Endothelial cell of umbilical vein (primary cell): ENCODE measurements at places on chromosomes 5 and 9. TPM values are rescaled to one million over a fixed set of nuclear protein-coding genes. Genes with fewer than 3 reads are reported as not detected.

The BTNL3 gene
- total RNA-seq: not detected in 2 replicates

The DIRAS2 gene
- total RNA-seq: not detected in 2 replicates

The GFI1B gene
- not detected in 2 replicates for total RNA-seq

The MED10 gene
- total RNA-seq: 55.6 and 57.8 TPM in 2 replicates

The SLC31A2 gene
- 3.7 and 4.0 TPM in 2 replicates for total RNA-seq

The DPYSL3 gene
- 142 and 146 TPM in 2 replicates for total RNA-seq

The LCP2 gene
- total RNA-seq: not detected in 2 replicates

The PIP5KL1 gene
- 2.9 and 3.8 TPM in 2 replicates for total RNA-seq

The IFNK gene
- total RNA-seq: not detected in 2 replicates

The FOXD1 gene
- total RNA-seq: 0.14 and 0.20 TPM in 2 replicates

The NOXA1 gene
- 0.91 and 1.3 TPM in 2 replicates for total RNA-seq

The ZFP2 gene
- 0.21 and 0.75 TPM in 2 replicates for total RNA-seq

GRCh38 chr5:165258197-165258771 lies 1752.9 kb downstream of the MAT2B start:
- H3K36me3 ChIP-seq: no peaks in the 10 kb centered on the region
- DNase-seq: no peak
- no peak overlapping the region for H3K27ac ChIP-seq

DNA sequence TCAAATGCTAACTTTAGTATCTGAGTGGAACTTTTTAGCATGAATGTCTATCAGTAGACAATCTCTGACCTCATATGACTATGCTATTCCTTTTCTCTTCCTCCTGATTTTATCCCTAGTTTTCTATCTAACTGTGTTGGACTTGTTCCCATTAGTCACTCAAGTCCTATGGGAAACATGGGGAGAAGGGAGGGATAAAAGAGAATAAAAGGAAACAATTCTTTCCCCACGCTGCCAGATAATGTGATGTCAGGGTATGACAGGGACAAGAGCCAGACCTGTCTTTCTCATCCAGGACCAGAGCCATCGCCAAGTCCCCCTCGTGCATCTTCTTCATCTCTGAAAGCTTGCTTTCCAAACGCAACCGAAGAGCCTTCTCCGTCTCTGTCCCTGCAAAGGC lies 43.9 kb downstream of the CDK5RAP2 start:
- DNase-seq: no peak
- peaks cover 2% of the 10 kb centered on the region for H3K36me3 ChIP-seq
- peaks cover 19% of the 10 kb centered on the region for H3K4me1 ChIP-seq
- no peaks in the 10 kb centered on the region for H3K27me3 ChIP-seq
- no peak overlapping the region for H3K4me3 ChIP-seq
- no peak overlapping the region for H3K27ac ChIP-seq

DNA sequence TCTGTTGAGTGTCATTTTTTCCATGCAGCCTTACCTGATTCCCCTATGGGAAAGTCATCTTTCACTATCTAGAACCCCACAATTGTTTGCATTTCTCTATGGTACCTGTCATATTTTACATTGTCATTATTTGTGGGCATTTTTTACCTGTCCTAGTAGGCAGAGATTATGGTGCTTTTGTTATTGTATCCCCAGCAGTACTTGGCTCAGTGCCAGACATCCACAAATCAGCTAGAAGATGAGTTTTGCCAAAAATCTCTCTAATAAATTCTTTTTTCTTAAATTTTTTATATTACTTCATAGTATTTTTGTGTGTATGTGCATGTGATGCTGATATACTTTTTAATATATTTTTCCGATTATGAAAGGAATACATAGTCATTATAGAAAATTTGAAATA lies 13.2 kb downstream of the GARNL3 start:
- H3K4me3 ChIP-seq: no peak overlapping the region
- H3K27me3 ChIP-seq: no peaks in the 10 kb centered on the region
- H3K27ac ChIP-seq: no peak overlapping the region
- DNase-seq: no peak
- no peaks in the 10 kb centered on the region for H3K4me1 ChIP-seq

- no peak overlapping the region for H3K4me3 ChIP-seq
- peaks cover 2% of the 10 kb centered on the region for H3K36me3 ChIP-seq
- peaks cover 64% of the 10 kb centered on the region for H3K4me1 ChIP-seq
- peak overlapping the region; percentile 89 for H3K27ac ChIP-seq
- no peak for DNase-seq
These were observed 27.2 kb downstream of the NEK6 start for GRCh38 chr9:124284940-124285441.

DNA sequence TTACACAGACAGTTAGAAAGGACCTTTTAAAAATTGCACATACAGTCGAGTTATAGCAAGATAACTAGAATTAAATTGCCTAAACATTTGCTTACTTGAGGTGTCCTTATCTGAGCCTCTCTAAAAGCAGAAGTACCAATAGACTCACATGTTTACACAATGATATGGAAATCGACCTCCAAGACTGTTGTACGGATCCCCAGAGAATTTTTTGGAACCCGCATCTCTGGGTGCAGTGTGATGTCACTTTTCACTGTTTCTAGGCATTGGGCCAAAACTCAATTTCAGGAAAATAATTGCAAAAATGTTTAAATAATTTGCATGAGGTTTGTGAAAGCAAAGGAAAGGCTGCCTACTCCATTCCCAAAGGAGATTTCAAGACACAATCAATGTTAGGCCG lies 63.1 kb upstream of the ATG10 start:
- no peak overlapping the region for H3K4me3 ChIP-seq
- no peaks in the 10 kb centered on the region for H3K36me3 ChIP-seq
- H3K27ac ChIP-seq: no peak overlapping the region
- H3K4me1 ChIP-seq: no peaks in the 10 kb centered on the region

GRCh38 chr5:134993161-134993560 lies 25.5 kb downstream of the CATSPER3 start:
- H3K27me3 ChIP-seq: peaks cover 3% of the 10 kb centered on the region
- no peak overlapping the region for H3K27ac ChIP-seq
- no peaks in the 10 kb centered on the region for H3K36me3 ChIP-seq
- DNase-seq: no peak
- H3K4me3 ChIP-seq: no peak overlapping the region

DNA sequence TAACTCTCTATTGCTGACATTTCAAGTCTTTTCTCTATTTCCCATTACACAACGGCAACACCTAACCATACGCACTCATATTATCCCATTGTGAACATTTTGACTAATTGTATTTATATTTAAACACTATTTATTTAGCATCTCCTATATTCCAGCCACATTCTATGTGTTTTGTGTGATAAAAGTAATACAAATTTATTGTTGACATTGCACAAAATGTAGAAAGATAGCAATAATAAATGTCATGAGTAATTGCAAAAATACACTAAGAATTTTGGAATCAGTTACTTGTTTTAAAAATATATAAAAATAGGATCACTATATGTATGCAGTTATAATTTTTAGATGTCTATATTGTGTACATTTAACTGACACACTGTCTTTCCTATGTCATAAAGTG lies 413.0 kb upstream of the PTPRD start:
- DNase-seq: no peak
- H3K4me3 ChIP-seq: no peak overlapping the region
- no peaks in the 10 kb centered on the region for H3K4me1 ChIP-seq
- H3K27me3 ChIP-seq: no peaks in the 10 kb centered on the region

- H3K27me3 ChIP-seq: peaks cover 24% of the 10 kb centered on the region
- no peak for DNase-seq
- no peaks in the 10 kb centered on the region for H3K4me1 ChIP-seq
These were observed 2.3 kb upstream of the RASEF start for GRCh38 chr9:83065233-83065632.

GRCh38 chr5:68450245-68450852 lies 234.8 kb downstream of the PIK3R1 start:
- no peaks in the 10 kb centered on the region for H3K27me3 ChIP-seq
- H3K27ac ChIP-seq: no peak overlapping the region
- peaks cover 5% of the 10 kb centered on the region for H3K4me1 ChIP-seq

DNA sequence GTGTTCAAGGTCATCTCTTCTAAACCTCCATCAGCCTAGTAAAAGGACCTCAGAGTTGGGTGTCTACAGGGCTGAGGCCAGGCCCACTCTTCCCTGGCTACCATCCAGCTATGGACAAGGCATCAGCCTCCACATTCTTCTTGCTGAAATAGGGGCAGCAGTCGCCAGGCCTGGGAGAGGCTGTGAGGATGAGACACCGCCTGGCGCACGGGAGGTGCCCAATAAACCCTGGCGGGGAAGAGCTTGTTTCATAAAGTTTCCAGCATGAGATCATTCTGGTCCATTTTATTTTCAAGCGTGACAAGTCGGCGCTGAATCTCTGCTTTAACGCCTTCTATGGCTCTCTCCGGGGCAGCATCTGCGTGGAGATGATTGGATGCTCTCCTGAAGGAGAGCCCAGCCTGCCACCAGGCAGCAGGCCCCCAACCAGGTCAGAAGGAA lies 153.4 kb downstream of the OLFM1 start:
- H3K4me1 ChIP-seq: no peaks in the 10 kb centered on the region
- no peaks in the 10 kb centered on the region for H3K36me3 ChIP-seq
- DNase-seq: no peak
- H3K27ac ChIP-seq: no peak overlapping the region
- H3K27me3 ChIP-seq: no peaks in the 10 kb centered on the region
- H3K4me3 ChIP-seq: no peak overlapping the region

GRCh38 chr9:124327491-124327890 lies 69.7 kb downstream of the NEK6 start:
- DNase-seq: no peak
- peaks cover 62% of the 10 kb centered on the region for H3K36me3 ChIP-seq
- no peak overlapping the region for H3K4me3 ChIP-seq
- H3K27ac ChIP-seq: no peak overlapping the region
- H3K27me3 ChIP-seq: no peaks in the 10 kb centered on the region
- H3K4me1 ChIP-seq: no peaks in the 10 kb centered on the region

GRCh38 chr5:43208658-43209057 lies 16.6 kb downstream of the NIM1K start:
- H3K36me3 ChIP-seq: no peaks in the 10 kb centered on the region
- peaks cover 4% of the 10 kb centered on the region for H3K27me3 ChIP-seq
- H3K4me3 ChIP-seq: no peak overlapping the region
- no peak overlapping the region for H3K27ac ChIP-seq
- H3K4me1 ChIP-seq: no peaks in the 10 kb centered on the region

DNA sequence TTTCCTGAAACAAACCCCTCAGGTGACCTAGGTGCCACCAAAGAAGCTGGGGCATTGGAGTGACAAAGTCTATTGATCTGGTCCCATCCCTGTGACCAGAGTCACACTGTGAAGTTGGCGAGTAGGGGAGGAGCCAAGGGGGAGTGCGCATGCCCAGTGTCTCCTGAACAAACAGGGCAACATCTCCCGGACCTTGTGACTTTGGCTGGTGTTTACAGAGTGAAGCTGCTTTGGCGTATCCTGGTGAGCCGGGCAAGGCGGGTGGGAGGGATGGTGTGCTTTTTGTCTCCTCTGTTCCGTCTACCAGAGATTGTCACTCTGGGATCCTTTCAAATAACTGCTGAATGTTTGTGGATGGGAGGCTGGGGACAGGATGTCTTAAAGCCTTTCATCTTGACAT lies 204.5 kb downstream of the HSPA4 start:
- no peak overlapping the region for H3K4me3 ChIP-seq
- no peak overlapping the region for H3K27ac ChIP-seq
- H3K27me3 ChIP-seq: peaks cover 14% of the 10 kb centered on the region
- H3K4me1 ChIP-seq: no peaks in the 10 kb centered on the region

DNA sequence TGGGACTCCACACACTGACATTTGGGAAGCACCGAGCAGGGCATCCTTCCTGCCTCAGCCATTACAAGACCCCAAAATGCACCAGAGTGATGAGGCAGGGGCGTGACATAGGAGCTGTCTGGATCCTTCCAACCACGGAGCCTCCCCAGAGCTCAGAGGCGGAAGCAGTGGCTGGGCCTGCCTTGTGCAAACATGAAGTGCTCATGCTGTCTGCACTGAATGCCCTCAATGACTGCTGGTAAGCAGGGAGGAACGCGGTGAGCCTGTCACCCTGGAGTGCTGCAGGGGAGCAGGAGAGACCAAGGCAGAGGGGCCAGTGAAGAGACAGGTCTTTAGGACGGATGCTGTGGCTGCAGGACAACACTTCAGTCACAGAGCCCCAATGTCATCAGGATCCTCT lies 60.2 kb upstream of the HRH2 start:
- H3K36me3 ChIP-seq: no peaks in the 10 kb centered on the region
- no peak for DNase-seq
- no peak overlapping the region for H3K27ac ChIP-seq
- H3K4me3 ChIP-seq: no peak overlapping the region
- no peaks in the 10 kb centered on the region for H3K27me3 ChIP-seq
- no peaks in the 10 kb centered on the region for H3K4me1 ChIP-seq

- H3K36me3 ChIP-seq: no peaks in the 10 kb centered on the region
- peaks cover 7% of the 10 kb centered on the region for H3K4me1 ChIP-seq
- no peaks in the 10 kb centered on the region for H3K27me3 ChIP-seq
- no peak overlapping the region for H3K4me3 ChIP-seq
- no peak overlapping the region for H3K27ac ChIP-seq
- DNase-seq: peak; percentile 98
These were observed 43.6 kb downstream of the ROPN1L start for GRCh38 chr5:10485142-10485795.

- peaks cover 4% of the 10 kb centered on the region for H3K36me3 ChIP-seq
- peaks cover 15% of the 10 kb centered on the region for H3K4me1 ChIP-seq
- H3K4me3 ChIP-seq: no peak overlapping the region
These were observed 7.1 kb upstream of the PDCD6 start for GRCh38 chr5:264338-264737.

DNA sequence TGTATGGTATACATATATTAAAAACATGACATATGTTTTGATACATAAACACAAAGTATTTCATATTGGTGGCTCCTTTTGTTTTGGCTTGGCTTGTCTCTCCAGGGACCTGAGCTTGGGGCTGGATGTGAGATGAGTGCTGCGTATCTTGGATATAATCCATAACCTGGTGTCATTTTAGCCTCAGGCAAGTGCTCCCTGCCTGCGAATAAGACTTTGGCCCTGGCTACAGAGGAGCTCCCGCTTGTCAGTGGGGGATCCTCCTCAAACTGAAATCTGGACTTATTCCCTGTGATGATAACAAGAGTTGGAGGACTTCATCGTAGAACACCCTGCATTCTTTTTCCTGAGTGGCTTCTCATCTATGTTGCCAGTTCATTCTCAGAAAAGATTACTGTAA lies 341.7 kb upstream of the CLINT1 start:
- H3K4me1 ChIP-seq: no peaks in the 10 kb centered on the region
- no peak overlapping the region for H3K27ac ChIP-seq
- H3K4me3 ChIP-seq: no peak overlapping the region
- no peaks in the 10 kb centered on the region for H3K27me3 ChIP-seq

DNA sequence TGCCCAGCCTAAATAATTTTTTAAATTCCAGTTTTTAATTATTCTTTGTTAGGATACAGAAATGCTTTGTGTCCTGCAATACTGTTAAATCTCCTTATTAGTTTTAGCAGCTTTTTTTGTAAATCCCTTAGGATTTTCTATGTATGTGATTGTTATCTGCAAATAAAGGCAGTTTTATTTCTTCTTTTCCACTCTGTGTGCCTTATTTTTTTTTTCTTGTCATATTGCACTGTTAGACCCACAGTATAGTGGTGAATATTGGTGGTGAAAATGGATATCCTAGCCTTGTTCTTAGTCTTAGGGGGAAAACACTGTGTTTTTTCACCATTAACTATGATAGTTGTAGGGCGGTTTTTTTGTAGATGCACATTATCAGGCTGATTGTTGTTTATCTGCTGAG lies 11.3 kb upstream of the KIAA1958 start:
- no peaks in the 10 kb centered on the region for H3K27me3 ChIP-seq
- no peak overlapping the region for H3K4me3 ChIP-seq
- DNase-seq: no peak

GRCh38 chr5:69050214-69050613 lies 43.6 kb upstream of the SLC30A5 start:
- no peaks in the 10 kb centered on the region for H3K27me3 ChIP-seq
- no peak overlapping the region for H3K27ac ChIP-seq
- no peaks in the 10 kb centered on the region for H3K36me3 ChIP-seq
- no peak for DNase-seq
- H3K4me3 ChIP-seq: no peak overlapping the region
- H3K4me1 ChIP-seq: no peaks in the 10 kb centered on the region

- no peak for DNase-seq
- no peaks in the 10 kb centered on the region for H3K36me3 ChIP-seq
- H3K27ac ChIP-seq: no peak overlapping the region
These were observed 73.2 kb downstream of the TRIO start for GRCh38 chr5:14216372-14216771.
